ENCODE measurements at places on chromosomes 7 and 10. TPM values are rescaled to one million over a fixed set of nuclear protein-coding genes. Genes with fewer than 3 reads are reported as not detected.

DNA sequence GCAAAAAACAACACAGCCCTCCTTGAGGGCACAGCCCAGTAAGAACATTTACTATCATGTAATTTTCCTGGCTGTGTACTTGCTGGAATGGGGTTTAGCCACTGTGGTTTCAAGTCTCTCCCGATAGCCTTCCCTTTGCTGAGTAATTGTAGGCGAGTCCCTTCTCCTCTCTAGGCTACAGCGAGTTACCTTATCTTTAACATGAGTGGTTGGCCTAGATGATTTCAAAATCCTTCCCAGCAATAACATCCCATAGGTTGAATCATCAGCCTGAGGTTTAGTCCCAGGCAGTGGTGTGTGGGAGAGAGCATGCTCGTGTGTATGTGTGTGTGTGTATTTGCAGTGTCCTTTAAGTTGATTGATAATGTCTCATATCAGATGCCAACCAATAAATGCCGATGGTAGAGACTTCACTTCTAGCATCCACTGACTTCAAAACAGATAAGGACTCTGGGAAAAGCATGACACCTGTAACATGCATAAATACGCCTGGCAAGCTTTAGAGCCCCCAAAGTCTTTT is 142.9 kb upstream of the ZMIZ1 start:
- DNase-seq: no peak

- no peak for DNase-seq
Measured at GRCh38 chr10:98374217-98374985, 40.6 kb downstream of the PYROXD2 start.

- DNase-seq: no peak
Measured at GRCh38 chr10:49737474-49738201, 24.5 kb downstream of the OGDHL start.

DNA sequence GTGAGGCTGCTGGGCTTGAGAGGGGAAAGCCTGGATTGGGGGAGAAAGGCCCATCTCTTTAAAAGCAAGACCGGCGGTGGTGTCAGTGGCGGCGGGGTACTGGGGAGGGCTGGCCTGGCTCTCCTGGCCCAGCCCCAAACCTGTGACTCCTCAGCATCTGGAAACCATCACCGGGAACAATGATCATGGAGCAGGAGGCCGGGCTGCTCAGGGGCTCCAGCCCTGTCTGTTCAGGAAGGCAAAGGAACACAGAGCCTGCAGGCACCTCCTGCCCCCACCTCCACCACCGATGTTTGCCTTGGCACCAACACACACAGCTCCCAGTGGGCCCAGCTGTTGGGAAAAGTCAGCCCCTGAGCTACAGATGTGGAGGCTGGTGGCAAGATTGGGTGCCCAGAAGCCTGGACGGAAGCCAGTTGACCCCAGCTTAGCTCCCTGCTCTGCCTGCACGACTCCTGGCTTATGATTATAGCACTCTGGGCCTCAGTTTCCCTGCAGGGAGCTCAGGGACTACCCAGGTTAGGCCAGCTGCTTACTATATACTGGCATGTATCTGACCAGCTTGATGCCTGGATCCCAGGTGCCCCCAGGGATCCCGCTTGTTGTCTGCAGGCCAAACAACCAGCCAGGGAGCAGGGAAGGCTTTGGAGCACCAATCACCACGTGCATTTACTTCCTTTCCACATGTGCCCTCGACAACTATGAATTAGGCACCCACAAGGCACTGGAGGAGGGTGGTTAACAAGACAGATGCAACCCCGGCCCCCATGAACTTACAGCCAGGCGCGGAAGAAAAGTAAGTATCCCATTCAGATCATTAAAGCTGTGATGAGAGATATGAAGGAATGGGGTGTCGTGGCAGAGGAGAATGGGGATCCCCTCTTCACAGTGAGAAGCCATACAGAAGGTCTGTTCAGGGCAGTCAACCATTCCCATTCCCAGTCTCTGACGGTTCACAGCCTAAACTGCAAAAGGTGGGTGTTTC is 37.3 kb downstream of the ZCCHC24 start:
- peak; percentile 69 for DNase-seq

GRCh38 chr7:130430841-130431666 is 9.8 kb downstream of the CEP41 start:
- no peak for DNase-seq

Gene AKR1B15
- total RNA-seq: 1.8 TPM

All from tibial nerve (tissue), 4 donors.